ENCODE measurements at places on chromosomes 11 and 22.
A peak's percentile ranks its signal among the peaks of the same experiment; 100 is the strongest.

- DNase-seq: no peak
Measured at GRCh38 chr11:10669258-10670033, 24.1 kb downstream of the IRAG1 start.

- DNase-seq: no peak
Measured at GRCh38 chr11:104005234-104005855, 31.1 kb upstream of the DDI1 start.

- no peak for DNase-seq
Measured at GRCh38 chr11:14898355-14898754, 6.3 kb upstream of the CYP2R1 start.

GRCh38 chr22:19734837-19735382 is 11.6 kb downstream of the GP1BB start:
- DNase-seq: no peak

- no peak for DNase-seq
Measured at GRCh38 chr11:64762674-64763525, 3.1 kb upstream of the PYGM start.

- DNase-seq: no peak
Measured at GRCh38 chr11:75214843-75215242, 25.7 kb upstream of the TPBGL start.

- DNase-seq: no peak
Measured at GRCh38 chr11:73087730-73088129, 54.4 kb downstream of the FCHSD2 start.

DNA sequence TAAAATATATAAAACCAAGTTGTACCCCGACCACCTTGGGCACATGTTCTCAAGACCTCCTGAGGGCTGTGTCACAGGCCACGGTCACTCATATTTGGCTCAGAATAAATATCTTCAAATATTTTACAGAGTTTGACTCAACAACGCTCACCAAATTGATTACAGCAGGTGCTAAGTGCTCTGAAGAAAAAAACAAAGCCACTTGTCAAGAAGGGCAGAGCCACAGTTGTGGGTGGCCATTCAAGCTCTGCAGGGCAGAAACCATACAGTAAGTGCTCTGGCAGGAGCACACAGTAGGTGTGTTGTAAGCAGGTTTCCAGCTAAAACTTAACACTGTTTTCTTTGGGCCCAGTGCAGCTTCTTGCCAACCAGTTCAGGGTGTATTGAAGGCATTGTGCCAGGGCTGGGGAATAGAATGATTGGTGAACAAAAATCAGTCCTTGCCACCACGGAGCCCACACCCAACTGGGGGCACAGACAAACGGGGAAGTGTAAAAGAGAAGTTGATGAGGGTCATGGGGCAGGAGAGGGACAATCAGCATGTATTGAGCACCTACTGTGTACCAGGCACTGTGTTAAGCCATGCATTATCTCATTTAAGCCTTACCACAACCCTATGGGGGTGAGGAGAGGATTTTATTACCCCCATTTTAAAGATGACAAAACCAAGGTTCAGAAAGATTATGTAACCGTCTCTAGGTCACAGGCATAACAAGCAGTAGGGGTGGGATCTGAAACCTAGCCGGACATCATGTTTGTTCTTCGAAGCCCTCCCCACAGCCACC is 18.2 kb downstream of the ARRB1 start:
- DNase-seq: no peak

DNA sequence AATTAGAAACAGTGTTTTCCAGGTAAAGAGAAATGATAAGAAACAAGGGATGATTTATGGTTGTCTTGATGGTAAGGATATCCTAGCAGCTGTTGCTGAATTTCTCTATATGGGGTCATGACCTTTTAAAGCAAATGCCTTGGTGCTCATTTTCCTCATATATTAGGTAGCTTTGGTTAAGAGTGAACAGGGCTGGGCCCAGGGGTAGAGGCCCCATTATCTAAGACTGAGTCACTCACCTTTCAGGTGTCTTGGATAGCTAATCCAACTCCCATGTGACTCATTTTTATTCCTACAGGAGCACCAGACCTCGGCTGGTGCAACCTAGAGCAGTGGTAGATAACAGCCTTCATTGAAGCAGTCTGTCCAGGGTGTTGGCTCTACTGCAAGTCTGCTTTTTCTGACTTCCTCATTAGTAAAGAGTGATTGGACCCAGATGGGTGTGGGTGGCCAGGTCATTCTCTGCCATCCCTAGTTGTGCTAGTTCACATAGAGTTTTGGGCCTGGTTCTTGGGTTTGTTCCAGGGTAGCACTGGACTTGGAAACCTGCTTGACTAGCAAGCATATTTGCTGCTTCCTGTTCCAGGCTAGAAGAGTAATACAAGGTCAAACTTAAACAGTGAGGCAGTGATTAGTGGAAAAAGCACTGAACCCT is 37.4 kb downstream of the CTNND1 start:
- peak; percentile 87 for DNase-seq

- DNase-seq: no peak
Measured at GRCh38 chr11:64656862-64657261, 65.8 kb downstream of the SLC22A12 start.

DNA sequence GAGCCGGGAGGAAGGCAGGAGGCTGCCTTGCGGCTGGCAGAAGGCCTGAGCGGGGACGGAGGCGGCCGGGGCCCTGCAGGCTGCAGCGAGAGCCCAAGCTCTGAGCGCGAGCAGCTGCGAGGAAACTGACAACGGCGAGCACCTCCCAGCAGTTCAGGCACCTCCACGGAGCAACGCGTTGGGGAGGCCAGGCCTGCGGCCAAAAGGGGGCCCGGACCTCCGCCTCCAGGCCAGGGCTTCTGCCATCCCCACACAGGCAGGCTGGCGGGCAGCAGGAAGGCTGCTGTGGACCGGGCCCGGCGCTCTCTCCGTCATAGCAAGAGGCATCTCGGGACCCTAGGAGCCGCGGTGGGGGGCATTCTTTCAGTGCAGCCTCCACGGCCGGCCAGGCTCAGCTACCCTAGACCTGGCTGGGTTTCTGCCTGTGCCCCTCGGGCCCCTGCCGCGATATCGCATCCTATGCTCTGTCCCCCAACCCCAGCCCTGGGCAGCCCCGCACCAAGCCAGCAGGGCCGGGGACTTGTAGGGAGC is 22.9 kb upstream of the SLC22A12 start:
- no peak for DNase-seq

DNA sequence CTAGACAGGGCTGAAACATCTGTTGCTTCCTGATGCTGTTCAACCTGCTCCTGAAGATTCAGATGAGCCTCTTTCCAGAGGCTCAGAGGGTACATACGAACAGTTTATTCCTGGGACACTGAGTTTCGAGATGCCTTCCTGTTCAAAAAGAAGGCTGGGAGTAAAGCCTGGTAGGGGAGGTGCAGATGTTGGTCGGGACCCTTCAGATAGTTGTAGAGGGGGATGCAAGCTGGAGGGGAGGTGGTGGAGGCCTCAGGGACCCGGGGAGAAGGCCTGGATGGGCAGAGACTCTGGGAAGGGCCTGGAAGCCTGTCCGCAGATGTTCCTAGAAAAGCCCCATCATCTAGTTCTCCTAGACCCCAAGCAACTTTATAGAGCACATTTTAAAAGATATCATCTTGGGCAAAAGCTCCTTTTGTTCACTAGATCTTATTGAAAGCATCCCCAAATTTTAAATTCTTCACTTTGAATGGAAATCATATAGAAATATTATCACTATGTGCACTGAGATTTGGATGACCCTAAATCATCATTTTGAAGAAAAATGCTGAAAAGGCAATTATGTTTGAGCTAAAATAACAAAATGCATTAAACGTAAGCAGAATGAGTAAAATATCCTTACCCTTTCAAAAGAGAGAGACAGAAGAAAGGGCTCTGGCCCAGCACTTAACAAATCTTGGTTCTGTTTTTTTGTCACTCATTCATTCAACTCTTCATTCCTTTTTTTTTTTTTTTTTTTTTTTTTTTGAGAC is 41.2 kb downstream of the RTL6 start:
- no peak for DNase-seq

DNA sequence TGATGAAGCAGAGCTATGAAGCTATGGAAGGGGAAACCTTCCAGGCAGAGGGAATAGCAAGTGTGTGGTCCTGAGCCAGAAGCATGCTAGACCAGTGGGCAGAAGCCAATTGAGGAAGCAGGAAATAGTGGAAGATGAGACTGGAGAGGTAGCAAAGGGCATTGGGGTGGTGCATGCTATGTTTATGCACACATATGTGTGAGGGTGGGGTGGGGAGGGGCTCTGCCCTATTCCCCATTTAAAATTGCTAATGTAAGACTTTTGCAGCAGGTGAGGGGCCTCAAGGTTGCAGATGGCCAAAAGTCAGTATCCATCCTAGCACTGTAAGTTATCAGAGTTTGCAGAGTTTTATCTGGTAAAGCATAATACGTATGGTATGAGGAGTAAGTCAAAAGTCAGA is 626.6 kb upstream of the KIRREL3 start:
- DNase-seq: no peak

GRCh38 chr11:57571606-57572005 is 4.1 kb upstream of the UBE2L6 start:
- DNase-seq: no peak

- no peak for DNase-seq
Measured at GRCh38 chr11:72823105-72823804, 9.0 kb downstream of the ATG16L2 start.

GRCh38 chr11:87775036-87775435 is 400.2 kb downstream of the RAB38 start:
- no peak for DNase-seq

DNA sequence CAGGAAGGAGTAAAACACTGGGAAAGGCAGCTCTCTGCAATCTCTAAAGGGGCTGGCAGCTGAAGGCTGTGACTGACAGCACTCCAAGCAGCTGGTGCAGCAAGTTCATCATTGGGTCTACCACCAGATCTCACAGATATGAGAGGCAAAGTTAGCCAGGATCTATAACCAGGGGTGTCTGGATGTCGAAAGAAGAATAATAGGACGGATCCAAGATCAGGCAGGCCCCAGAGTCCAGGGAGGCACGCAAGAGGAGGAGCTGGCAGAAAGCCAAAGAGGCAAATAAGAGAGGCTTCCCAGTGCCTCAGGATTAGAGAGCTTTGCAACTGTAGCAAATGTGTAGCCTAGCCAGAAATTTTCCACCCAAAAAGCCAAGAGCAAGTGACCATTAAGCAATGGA is 77.1 kb downstream of the RBMXL2 start:
- DNase-seq: no peak

DNA sequence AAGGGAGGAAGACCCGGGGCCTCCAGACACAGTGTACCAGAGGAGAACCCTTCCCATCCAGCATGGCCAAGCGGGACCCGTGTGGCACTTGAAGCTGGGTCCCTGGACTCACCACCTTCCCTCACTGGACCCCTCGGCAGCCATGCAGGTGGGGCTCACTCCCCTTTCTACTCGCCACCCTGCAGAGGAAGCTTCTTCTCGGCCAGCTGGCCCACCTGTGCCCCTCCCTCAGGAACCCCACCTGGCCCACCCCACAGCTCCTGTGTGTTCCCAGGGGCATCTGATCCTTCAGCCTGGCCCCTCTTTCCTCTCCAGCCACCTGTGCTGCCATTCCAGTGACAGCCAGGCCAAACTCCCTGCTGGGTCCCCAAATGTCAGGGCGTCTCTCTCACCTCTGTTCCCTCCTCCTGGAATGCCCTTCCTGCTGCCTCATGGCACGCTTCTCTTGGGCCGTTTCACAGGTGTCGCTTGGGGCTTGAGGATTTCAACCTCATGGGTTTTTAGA is 38.0 kb downstream of the IGF2 start:
- peak; percentile 28 for DNase-seq

DNA sequence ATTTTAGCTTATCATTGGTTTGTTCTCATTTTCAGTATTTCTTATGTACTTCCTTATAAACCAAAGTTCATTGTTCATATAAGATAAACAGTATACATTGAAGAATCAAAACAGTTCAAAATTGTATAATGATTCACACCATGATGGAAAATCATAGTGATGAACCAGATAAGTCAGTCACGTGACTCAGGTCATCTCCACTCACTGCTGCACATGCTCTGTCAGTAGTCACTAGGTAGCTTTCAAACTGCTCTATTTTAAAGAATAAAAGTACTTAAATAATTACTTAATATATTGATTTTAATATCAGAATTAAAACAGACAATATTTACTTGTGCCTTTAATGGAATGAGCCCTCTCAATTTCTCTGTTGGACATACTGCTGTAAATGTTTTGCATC is 37.5 kb downstream of the PDHX start:
- DNase-seq: no peak

- DNase-seq: no peak
Measured at GRCh38 chr11:4464216-4465159, 15.4 kb downstream of the OR52K2 start.

DNA sequence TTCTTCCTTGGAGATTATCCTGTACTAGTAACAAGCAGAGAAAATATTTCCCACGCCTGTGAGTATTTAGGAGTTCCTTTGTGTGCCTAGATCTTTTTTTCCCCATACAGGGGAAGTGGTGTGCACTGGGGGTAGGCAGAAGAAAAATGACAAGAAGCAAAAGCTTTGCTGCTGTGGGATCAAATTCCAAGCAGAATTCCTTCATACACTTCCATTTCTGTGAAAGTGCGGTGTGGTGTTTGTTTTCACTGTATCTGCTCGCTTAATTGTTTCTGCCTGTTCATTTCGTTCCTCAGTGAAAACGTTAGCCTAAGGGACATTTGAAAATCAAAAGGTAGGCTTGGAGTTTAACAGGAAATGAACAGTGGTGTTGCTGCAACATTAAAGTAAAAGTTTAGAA is 47.9 kb downstream of the BLID start:
- DNase-seq: no peak

Data from right lobe of liver (tissue), 6 donors.